ENCODE measurements at places on chromosomes 2 and 18.
A peak's percentile ranks its signal among the peaks of the same experiment; 100 is the strongest.

GRCh38 chr2:111037128-111037527, 83.6 kb upstream of the BCL2L11 start:
- DNase-seq = no peak

DNA sequence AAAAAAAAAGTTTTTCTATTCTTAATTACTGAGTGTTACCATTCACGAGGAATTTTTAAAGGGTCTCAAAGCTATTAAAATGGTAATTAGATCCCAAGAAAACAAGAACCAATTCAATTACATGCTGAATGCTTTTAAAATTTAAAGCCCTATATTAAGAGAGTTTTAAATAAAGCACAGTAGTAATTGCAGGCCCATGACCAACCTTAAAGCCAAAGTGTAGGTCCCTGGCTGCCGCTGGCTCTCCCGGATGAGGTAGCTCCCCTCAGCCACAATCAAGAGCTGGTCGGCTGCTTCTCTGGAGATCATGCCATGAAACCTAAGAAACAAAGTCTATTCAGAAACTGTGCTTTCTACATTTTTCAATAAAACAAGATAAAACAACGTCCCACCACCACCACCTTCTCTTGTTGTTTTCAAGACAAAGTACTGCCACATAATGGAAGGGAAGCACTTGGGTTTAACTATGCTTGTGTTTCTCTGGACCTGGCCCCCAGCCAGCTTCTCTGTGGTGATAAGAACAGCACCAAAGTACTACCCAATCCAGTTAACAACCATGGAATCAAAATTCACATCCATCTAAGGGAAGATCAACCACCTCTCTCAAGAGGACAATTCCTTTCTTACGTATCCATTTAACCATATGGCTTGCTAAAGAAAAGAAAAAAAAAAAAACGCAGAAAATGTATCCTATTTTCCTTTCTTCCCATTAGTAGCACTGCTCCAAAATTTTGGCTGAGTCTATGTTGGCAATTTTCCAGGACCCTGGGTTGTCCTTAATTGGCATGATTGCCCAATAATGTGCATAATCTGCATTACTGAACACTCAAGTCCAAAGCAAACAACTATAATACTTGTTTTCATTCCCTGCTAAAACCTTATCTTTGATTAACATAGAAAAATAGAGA, 90.1 kb downstream of the CHN1 start:
- DNase-seq = no peak

DNA sequence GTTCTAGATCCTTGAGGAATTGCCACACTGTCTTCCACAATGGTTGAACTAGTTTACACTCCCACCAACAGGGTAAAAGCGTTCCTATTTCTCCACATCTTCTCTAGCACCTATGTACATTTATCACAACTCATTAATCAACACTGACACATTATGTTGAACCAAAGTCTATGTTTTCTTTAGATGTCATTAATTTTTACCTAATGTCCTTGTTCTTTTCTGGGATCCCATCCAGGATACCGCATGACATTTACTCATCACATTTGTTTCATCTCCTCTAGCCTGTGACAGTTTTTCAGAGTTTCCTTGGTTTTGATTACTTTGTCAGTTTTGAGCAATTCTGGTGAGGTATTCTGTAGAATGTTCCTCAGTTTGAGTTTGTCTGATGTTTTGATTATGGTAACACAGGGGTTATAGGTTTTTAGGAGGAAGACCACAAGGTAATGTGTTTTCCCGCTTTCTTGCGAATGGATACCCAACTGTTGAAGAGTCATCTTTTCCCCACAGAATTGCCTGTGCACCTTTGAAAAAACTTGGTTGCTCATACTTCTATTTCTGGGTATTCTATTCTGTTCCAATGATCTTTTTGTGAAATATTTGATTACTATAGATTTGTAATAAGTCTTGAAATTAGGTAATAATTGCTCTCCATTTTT, 3.0 kb upstream of the UGT1A9 start:
- DNase-seq = no peak

DNA sequence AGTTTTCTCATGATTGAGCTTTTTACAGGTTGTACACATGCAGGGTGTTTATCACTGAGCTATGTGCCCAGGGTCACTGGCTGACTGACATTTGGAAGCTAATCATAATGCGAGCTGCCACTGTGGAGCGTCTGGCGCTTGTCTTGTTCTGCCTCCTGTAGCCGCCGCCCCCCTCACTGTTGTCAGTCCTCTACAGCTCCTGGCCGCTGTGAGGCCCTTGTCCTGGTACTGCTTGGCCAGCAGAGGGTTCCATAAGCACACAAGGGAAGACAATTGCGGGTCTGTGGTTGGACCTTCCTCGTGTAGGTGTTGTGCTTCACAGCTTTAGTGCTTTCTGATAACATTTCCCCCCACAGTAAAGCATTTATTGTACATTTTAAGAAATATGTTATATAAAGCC, 105.6 kb upstream of the LDLRAD4 start:
- DNase-seq = peak; percentile 7

Data from Kasumi-1 (cell line).